ENCODE measurements at places on chromosomes 16 and 17.

GRCh38 chr16:4593086-4593485 lies 21.6 kb downstream of the UBALD1 start:
- no peak for DNase-seq

DNA sequence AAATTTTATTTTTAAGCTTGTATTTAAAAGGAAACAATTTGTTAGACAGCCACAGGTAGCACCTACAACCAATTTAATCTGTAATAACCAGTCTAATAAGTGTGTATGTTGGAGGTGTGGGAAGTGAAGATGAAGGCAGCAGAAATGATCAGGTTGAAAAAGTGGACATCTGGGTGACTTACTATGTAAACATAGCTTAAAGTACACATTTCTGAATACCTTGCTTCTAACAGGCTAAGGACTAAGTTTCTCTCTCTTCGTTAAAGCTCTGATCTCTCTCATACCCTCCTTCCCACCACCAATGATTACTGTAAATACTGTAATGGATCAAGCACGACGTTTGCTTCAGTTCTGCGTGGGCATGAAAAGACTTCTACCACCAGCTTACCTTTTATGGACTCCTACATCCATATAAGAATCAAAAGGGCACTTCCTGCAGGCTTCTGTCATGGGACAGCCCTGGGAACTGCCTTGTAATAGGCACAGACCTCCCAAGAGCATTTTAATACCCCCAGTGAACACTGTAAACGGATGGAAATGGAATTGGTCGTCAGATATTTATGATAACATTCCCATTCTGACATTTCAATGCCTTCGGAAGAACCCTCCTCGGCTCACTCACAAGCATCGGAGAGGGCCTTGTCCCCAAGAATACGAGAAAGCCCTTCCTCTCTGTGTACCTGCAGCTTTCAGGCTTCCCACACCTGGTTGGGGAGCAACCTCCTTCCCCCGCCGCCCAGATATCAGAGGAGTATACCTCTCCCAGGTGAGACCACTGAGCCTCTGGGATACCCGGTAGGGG lies 700 bp downstream of the CCDC43 start:
- DNase-seq = no peak

- DNase-seq = no peak
Measured at GRCh38 chr16:3195975-3196374, 8.0 kb downstream of the OR1F1 start.

DNA sequence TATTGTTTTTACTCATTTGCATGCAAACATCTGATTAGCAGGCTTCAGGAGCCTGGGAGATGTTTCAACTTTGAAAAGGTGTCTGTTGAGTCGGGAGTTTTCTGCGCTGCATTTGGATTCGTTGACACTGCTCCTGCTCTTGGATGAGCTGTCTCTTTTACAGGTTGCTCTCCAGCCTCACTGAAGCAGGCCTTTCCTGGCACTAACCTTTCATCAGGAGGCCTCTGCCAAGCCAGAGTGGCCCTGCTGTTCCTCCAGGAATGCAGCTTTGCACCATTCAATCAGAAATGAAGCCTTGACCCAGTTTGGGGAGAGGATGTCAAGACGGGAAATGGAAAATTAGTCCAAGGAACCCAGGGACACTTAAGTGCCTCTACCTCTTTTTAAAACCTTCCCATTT lies 330 bp upstream of the KRTAP29-1 start:
- DNase-seq = no peak

DNA sequence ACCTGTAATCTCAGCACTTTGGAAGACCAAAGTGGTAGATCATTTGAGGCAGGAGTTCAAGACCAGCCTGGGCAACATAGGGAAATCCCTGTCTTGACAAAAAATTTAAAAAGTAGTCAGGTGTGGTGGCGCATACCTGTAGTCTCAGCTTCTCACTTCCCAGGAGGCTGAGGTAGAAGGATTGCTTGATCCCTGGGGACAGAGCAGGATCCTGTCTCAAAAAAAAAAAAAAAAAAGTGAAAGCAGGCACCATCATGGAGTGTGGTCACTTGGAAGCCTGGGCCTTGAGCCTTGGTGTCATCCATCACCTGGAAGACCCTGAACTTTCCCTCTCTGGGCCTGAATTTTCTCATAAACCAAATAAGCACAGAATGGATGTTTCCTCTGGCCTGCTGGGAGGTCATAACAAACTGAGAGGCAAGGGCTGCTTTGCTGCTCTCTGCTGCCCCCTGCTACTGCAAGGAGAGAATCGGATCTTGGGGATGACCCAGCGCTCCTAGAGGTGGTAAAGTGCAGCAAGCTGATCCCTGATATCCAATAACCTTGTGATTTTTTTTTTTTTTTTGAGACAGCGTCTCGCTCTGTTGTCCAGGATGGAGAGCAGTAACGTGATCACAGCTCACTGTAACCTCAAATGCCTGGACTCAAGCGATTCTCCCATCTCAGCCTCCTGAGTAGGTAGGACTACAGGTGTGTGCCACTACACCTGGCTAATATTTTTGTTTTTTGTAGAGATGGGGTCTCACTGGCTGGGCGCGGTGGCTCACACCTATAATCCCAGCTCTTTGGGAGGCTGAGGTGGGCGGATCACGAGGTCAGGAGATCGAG lies 75.9 kb upstream of the RNU2-1 start:
- DNase-seq = no peak

GRCh38 chr17:68205808-68206720 lies 41.8 kb upstream of the AMZ2 start:
- DNase-seq = no peak

GRCh38 chr17:50661795-50662391 lies 27.2 kb downstream of the ABCC3 start:
- DNase-seq = peak; percentile 84

- no peak for DNase-seq
Measured at GRCh38 chr17:1651559-1651844, 1.8 kb upstream of the RILP start.

- no peak for DNase-seq
Measured at GRCh38 chr17:72719578-72720493, 372.7 kb downstream of the SLC39A11 start.

- no peak for DNase-seq
Measured at GRCh38 chr16:53337294-53337693, 97.0 kb upstream of the RBL2 start.

GRCh38 chr16:10584981-10585438 lies 4.6 kb upstream of the EMP2 start:
- DNase-seq = peak; percentile 66

DNA sequence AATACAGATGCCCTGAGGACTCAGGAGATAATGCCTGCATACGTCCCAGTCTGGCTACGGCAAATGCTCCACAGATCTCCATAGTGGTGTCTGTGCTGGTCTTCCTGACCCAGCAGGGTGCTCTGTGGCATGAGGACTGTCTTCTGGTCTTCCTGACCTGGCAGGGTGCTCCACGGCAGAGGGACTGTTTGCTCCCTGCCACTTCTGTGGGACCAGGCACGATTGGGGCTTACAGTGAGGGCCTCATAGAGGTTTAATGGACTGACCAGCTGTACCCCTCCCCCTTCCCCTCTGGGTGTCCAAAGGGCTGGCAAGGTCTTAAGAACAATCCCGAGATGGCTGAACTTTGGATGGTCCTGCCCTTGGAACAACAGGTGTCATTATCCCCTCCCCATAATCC lies 123.1 kb downstream of the C16orf78 start:
- no peak for DNase-seq

DNA sequence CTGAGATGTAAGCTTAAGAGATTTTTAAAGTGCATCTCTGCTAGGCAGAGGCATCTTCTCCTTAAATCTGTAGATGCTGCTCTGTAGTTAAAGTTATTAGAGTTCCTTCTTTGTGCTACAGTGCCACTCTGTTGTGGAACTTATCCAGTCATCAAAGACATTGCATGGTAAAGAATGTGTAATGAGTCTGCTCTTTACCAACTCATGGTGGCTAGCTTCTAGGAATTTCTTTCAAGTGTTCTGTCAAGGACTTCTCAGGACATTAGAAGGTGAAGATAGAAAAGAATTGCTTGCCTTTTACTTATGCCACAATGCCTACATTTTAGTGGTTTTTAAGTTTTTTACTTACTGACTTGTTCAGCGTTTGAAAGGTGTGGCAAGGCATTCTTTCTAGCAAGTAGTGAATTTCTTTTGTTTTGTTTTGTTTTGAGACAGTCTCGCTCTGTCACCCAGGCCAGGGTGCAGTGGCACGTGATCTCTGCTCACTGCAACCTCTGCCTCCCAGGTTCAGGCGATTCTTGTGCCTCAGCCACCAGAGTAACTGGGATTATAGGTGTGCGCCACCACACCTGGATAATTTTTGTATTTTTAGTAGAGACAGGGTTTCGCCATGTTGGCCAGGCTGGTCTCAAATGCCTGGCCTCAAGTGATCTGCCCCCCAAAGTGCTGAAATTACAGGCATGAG lies 20.3 kb upstream of the ARL2BP start:
- no peak for DNase-seq

DNA sequence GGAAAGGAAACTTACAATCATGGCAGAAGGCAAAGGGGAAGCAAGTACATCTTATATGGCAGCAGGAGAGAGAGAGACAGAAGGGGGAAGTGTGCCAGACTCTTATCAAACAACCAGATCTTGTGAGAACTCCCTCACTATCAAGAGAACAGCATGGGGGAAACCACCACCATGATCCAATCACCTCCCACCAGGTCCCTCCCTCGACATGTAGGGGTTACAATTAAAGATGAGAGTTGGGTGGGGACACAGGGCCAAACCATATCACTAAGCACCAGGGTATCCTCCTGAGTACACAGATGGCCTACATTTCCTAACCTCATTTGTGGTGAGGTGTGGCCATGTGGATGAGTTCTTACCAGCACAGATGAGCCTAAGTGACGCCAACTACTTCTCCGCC lies 348.6 kb upstream of the ZFHX3 start:
- no peak for DNase-seq

GRCh38 chr17:29135464-29135863 lies 44.7 kb downstream of the MYO18A start:
- DNase-seq = no peak

GRCh38 chr17:44955674-44956425 lies 8.3 kb upstream of the KIF18B start:
- no peak for DNase-seq

- DNase-seq = no peak
Measured at GRCh38 chr17:15249487-15249886, 15.6 kb downstream of the PMP22 start.

DNA sequence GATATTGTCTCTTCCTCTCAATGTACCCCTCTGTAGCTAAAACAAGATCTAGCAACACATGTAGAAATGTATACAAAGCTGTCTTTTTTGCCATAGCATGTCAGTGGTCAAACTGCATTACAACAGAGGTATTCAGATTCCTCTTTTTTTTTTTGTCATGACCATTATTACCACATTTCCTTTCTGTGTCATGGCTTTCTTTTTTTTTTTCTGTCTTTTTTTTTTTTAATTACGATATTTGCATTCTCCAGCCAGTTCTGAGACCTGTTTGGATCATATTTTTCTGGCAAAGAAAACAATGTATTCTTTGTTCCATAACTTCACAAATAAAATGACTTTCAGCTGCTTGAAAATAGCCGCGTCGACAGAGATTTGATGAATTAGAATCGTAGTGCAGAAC lies 27.4 kb upstream of the CAPNS2 start:
- no peak for DNase-seq

- DNase-seq = no peak
Measured at GRCh38 chr17:40900809-40901356, 15.8 kb upstream of the KRT20 start.

- no peak for DNase-seq
Measured at GRCh38 chr16:86095131-86095752, 196.3 kb downstream of the IRF8 start.

GRCh38 chr17:43680461-43680860 lies 18.7 kb upstream of the MEOX1 start:
- DNase-seq = no peak

DNA sequence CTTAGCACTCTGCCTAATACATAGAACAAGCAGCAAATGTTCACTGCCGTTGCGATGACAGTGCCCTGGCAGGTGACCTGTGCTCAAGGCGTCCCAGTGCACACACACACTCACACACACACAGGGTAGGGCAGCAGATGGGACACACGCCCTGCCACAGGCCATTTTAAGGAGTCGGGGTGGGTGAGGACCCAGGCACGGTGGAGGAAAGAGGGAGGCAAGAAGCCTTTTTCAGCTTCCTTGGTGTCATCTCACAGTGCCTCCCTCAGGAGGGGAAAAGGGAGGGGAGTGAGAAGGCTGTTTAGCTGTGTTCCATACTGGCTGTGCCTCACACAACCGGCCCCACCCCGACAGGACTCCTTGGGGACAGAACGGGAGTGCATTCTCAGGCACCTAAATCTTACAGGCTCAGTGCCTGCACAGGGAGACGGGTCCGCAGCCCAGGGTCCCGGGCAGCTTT lies 1.5 kb downstream of the PITPNM3 start:
- DNase-seq = no peak

DNA sequence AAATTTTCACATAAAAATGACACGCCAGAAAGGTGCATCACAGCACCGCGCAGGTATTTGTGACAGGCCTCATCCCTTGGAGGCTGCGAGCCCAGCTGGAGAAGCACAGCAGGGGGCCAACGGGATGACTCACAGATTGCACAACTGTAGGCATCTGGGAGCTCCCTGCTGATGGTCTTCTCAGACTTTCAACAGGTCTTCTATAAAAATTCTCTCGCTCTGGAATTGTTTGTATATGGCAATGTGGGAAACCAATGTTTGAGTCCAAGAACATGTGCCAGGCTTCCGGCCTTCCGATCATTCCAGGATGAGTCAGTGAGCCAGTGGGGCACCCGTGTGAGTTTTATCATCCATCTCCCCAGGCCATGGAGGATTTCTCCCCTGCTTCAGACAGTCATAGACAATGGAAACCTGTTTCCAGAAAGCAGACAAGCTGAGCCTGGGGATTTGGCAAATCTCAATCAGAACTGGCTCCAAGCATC lies 24.1 kb upstream of the ADORA2B start:
- peak; percentile 95 for DNase-seq

DNA sequence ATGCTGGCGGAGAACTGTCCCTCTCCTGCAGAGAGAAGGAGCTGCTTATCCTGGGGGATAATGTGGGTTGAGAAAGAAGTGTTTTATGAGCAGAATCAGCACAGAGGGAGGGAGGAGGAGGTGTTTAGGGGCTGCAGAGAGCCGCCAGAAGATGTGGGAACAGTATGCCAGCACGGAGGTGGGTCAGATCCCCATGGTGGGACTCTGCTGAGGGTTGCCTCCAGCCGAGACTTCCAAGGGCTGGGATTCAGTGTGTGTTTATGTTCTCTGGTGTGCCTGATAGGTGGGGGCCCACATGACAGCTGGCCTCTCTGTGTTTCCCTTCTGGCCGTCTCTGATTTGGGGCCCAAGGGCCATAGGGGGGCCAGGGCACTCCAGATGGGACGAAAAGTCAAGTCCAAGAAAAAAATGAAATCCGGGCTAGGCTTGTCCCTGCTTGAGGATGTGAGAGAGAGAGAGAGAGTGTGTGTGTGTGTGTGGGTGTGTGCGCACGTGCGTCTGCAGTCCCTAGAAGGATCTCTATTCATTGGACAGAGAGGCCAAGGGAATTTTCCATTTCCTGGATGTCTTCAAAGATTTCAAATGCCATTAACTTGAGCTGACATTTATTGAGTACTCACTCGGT lies 21.6 kb downstream of the PRKCB start:
- DNase-seq = no peak

Measured in HS-5 (cell line).